ENCODE measurements at places on chromosomes 12 and 14. TPM values are rescaled to one million over a fixed set of nuclear protein-coding genes. Genes with fewer than 3 reads are reported as not detected.

Gene NELL2
- total RNA-seq: 0.71 TPM

Gene LRCOL1
- not detected for total RNA-seq

Gene FAIM2
- total RNA-seq: 0.35 TPM

GRCh38 chr12:4416276-4416675 lies 29.3 kb downstream of the FGF6 start:
- peak; percentile 20 for DNase-seq

GRCh38 chr12:47236109-47236714 lies 156.5 kb upstream of the AMIGO2 start:
- no peak for DNase-seq

DNA sequence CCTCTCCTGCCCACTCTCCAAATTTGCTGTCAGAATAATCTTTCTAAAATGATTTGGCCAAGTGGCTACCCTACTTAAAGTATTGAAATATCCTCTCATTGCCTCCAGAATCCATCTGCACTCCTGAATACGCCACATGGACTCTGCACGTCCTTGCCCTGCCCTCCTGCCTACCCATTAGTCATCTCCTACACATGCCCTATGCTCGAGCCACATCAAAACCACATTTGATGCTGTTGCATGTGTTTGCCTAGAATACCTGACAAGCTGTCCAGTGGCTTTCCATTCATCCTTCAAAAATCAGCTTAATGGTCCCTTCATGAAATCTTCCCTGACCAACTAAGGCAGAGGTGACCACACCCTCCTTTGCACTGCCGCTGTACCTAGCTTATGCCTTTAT lies 17.0 kb downstream of the VCPKMT start:
- no peak for DNase-seq

- no peak for DNase-seq
Observed at GRCh38 chr14:75861161-75861621, 120.6 kb downstream of the TGFB3 start.

DNA sequence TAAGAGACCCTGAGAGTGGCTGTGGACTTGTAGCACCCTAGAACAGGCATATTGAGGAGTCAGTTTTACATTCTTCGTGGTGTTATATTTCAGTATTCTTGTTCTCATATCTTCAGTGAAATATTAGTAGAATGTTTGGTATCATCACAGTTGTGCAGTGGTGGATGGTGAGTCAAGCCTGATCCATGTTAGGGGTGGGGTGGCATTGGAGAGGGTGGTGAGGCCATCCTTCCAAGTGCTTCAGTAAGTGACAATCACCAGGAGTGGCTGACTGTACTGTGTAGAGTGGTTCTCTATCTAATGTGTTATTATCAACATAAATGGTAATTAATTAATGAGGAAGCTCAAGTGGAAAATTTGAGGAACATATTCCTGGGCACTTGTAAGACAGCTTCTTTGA lies 197.7 kb upstream of the SLC16A7 start:
- DNase-seq: no peak
